HL-60 (cell line): ENCODE measurements at places on chromosomes 11 and 22.

DNA sequence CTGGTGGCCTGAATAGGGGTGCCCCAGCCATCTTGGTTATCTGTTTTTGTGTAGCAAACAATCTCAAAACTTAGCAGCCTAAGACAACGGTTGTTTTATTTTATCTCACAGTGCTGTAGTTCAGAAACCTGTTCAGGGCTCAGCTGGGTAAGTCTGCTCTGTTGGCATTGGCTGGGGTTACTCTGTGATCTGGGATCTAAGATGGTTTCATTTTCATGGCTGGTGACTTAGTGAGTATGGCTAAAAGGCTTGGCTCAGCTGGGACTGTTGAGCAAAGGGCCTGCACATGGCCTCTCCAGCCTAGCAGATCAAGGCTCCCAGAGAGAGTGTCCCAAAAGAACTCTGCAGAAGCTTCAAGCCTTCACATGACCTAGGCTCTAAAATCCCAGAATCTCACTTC, 60.8 kb upstream of the POU2AF1 start:
- DNase-seq, result no peak

DNA sequence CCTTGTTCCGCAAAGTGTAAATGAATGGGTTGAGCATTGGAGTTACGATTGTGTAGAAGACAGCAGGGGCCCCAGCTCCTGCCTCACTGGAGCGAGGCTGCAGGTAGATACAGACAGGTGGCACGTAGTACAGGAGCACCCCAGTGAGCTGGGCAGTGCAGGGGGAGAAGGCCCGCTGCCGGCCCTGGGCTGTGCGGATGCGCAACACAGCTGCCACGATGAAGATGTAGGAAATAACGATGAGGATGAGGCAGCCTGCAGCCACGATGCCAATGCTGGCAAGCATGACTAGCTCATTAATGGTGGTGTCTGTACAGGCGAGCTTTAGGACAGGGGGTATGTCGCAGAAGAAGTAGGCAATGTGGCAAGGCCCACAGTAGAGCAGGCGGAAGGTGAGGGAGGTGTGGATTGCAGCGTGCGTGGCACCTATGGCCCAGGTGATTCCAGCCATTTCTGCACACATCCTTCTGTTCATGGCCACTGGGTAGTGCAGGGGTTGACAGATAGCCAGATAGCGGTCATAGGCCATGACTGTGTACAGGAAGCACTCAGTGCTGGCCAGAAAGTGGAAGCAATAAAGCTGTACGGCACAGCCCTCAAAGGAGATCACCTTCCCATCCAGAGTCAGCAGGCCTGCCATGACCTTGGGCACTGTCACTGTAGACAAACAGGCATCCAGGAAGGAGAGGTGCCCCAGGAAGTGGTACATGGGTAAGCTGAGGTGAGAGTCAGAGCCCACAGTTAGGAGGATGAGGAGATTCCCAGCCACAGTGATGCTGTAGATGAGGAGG, 616 bp downstream of the OR10S1 start:
- no peak for DNase-seq

DNA sequence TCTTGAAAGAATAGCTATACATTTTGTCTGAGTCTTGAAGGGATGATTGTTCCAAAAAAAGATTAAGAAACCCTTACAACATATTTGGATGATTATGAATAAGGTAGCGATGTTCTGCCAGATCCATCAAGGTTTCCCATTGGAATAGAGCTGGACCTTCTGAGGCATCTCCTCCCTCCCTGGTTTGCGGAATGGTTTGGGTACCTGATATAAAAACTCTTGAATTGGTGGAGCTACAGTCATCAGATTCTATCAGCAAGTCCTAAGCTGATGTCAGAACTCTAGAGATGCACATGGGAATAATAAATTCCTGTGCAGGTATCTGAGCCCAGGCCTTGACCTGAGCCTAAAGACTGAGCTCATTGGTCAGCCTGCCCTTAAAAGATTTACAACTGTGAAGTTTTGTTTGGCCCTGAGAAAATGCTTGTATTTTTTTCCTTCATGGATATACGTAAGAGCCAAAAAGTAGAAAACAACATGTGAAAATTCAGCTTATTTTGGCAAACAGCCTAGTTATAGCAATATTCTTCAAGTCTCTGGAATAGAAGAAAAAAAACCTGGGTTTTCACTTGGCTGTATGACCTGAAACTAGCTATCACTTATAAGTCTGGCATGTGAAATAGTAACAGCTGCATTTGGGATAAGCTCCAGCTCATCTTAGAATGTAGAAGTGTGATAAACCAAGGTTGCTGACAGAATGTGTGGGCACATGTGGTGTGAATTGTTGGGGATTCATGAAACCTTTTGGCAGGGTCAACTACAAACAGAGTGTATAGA, 265.7 kb upstream of the CTSC start:
- DNase-seq, result no peak

GRCh38 chr11:130216591-130217132, 57.1 kb downstream of the ST14 start:
- no peak for DNase-seq

- no peak for DNase-seq
Measured at GRCh38 chr11:67307545-67308001, 4.2 kb downstream of the SSH3 start.

DNA sequence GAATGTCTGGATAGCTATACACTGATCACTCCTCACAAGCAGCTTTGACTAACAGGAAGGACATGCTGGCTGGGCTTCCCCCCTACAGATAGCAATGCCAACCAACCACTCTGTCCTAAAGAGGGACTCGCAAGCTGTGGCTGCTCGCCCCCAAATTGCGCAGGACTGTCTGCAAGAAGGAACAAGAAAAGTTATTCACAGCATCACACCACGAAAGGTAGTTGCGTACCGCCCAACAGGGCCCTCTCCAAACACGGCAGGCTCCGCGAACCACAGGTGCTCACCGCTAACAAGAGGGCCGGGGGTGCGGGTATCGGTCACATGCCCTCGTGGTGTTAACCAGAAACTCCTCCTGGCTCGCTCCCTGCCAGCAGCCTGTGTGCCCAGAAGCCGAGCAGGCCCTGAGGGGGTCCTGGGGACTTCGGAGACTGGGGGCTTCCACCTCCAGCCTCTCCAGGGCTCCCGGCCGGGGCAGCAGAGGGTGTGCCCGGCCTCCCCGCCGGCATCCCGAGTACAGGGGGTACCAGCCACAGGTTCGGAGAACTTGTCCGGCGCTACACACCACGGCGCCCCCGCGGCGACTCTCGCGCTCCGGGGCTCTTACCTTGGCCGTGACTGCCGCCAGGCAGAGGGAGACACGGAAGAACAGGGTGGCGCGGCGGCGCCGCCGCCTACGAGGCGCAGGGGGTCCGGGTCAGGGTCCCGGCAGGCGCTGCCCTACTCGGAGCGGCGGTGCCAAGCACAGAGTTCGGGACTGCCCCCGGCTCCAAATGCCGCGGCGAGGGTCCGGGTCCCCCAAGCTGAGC, 682 bp downstream of the LARGE1 start:
- DNase-seq, result no peak

- DNase-seq, result no peak
Measured at GRCh38 chr11:96001037-96001436, 77.1 kb upstream of the MTMR2 start.

DNA sequence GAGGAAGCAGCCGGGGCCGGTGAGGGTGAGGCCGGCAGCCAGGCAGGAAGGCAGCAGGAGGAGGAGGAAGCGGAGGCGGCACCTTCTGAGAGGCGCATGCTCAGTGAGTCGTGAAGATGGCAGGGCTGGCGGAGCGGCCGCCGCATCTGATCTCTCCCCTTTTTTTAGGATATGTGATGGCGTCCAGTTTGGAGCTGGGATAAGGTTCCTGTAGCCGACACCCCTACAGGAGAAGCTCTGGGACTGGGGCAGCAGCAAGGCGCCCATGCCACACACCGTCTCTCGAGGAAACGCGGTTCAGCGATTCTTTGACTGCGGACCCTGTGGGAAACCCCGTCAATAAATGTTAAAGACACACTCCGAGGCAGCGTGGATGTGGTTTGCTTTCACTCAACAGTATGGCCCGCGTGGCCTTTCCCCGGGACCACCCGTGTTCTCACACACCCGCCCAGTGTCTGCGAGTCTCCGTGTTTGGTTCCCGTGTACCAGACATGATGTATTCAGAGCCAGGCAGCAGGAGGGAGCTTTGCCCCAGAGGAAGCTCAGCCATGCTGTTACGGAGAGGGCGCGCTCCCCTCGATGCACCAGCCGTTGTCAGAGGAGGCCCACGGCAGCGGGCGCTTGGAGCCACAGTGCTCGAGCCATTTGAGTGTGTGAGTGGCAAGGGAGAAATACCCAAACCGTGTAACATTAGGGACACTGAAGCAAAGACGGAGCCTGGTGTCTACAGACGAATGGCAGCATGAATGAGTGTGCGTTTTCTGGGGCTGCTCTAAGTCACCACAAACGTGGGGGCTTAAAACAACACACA, 27.7 kb upstream of the PARVB start:
- peak; percentile 90 for DNase-seq

DNA sequence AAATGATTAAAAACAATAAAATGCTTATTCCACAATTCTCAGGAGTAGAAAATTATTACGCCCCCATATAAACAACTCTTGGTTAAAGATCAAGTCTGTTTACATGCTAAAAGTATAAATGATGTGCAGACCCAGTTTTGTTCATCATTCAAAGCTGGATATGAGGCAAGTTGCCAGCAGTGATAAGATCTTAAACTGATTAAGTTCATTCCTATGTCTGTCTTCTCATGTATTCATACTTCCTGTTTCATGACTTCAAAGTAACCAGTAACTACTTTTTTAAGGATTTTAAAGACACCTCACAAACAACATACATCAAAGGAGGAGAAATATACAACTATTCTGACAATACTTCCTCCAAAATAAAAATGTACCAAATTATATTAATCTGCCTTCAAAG, 55.0 kb upstream of the ARHGAP32 start:
- DNase-seq, result no peak

- DNase-seq, result no peak
Measured at GRCh38 chr11:3042496-3043314, 14.5 kb downstream of the CARS1 start.

DNA sequence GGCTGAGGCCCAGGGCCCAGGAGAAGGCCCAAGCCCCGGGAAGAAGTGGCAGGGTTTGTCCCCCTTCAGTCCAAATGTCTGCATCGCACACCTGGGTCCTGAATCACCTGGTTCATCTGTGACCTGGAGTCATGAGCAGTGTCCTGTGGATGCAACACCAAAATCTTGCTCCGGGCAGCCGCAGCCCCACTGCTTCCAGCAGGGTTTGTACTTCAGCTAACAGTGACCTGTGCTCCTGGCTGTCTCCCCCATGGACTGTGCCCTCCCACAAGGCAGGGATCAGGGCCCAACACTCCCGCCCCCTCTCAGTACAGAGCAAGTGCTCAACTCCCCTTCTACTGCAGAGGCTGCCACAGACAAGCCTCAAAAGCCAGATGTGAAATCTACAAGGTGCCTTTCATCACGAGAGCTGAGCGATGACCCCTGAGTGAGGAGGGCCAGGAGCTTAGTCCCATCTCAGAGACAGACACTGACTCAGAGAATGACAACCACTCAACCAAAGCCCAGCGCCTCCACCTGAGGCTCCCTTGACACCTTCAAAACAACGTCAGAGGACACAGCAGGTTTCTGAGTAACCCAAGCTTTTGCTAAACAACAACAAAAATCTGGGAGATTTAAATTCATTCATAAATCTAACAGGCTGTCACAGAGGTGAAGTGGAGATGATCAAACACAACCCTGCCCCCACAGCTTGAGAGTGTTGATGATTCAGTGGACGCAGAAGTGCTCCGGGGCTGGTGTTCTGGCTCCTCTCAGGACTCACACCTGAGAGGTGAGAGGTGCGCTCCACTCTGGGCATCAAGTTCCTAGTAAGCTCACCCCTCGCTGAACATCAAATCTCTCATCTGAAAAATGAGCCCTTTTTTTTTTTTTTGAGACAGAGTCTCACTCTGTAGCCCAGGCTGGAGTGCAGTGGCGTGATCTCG, 3.4 kb downstream of the KIAA0930 start:
- DNase-seq, result no peak

DNA sequence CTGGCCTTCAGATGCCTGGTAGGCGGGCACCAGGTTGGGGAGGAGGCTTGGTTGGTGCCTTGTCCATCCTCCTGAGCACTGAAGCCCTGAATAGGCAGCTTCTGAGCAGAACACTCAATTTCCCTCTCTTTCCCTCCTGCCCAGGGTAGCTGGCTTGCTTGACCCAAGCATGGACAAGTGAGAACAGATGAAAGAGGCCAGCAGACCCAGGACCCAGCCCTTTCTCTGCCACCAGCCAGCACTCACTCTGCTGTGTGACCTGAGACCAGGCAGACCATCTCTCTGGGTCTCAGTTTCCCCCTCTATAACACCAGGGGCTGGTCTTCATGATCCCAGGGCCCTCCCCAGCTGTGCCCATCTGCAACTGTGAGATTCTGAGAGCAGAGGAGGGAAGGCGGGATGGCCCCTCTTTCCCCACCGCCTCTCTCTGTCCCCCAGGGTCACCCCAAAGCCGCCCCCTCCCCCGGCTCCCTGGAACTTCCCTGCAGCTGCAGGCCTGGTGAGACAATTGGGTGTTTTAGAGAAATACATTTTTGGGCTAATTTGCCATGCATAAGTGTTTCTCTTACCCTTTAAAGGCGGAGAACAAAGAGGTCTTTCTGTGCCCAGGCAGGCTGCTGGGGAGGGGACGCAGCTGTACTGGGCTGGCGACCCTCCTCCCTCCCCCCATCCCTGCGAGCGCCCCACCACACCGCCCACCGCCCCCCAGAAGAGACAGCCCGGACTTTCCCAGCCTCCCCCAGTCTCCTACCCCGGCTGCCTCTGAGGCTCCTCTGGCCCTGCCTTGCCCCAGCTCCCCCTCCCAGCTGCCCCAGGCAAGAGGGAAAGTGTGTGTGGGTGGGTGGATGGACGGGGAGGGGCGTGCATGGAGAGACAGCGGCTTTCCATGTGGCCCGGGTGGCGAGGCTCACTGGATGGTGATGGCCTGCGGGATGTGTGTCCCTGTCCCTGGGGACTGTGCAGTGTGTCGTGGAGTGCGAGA, 30.8 kb upstream of the PICK1 start:
- DNase-seq, result no peak

- peak; percentile 25 for DNase-seq
Measured at GRCh38 chr11:64164392-64165312, 1.3 kb downstream of the MACROD1 start.

DNA sequence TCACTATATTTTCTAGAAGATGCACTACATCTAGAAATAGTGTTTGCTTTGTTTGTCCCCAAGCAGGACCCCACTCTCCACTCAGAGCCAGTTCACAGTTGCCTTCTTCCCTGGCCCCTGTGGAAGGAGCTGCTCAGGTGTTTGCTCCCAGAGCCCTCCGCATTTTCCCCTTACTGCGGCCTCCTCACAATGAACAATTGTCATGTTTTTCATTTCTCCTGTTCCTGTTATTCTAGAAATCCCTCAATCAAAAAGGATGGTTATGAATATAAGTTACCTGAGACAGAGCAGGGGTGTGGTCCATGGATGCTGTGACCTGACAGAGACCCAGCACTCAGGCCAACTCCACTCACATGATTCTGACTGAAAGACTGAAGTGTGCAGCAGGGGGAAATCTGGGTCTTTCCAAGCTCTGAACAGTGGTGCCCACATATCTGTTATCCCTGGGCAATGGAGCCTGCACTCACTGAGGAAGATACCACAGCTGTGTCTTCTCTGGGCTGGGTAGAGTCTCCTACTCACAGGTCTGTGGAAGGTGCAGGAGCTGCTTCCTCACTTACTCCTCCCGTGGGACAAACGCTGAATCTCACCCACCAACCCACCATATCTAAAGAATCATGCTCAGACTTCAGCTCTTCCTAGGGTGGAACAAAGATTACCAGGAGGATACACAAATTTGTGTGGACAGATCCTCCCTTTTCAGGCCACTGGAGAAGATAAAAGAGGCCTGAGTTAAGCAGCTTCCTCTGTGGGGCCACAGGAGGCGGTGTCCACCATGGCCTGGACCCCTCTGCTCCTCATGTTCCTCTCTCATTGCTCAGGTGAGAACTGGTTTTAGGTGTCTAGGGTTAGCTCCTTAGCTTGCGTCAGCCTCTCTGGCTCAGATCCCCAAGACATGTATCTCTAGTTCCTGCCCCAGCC, 87.1 kb upstream of the TOP3B start:
- no peak for DNase-seq
